Cortex of kidney (tissue), 1 donor: ENCODE measurements at places on chromosomes 3 and 15.

- DNase-seq = no peak
Observed at GRCh38 chr3:113079218-113079961, 88.6 kb downstream of the GTPBP8 start.

DNA sequence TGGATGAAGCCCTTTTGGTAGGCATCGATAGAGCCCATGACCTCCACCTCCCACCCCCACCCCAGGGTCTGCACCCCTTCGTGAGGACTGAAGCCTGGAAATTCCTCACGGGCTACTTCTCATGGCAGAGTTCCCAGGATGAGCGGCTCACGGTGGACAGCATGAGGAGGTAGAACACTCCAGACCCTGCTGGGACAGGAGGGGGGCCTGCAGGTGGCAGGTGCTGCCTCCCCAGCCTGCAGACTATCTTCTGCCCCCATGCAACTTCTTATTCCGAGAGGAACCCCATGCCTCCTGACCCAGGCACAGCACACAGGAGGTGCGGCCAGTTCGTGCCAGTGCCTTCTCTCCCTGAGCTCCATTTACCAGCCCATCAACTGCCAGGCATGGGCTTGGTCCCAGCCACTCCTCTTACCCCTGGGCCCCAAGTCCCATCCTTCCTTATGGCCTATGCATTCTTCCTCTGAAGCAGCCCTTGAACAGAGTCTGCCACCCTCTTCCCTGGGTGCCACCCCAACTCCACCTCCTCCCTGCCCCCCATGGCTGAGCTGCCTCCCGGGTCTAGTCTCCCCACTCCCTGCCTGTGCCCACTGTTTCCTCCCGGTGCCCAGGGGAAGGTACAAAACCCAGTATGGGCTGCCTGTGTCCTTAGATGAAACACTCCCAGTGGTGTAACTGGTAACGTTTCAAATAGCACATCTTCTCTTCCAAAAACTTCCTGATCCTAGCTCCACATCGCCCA, 8.4 kb downstream of the TBC1D21 start:
- no peak for DNase-seq

- DNase-seq = no peak
Observed at GRCh38 chr3:152071924-152072323, 196.8 kb upstream of the MBNL1 start.

DNA sequence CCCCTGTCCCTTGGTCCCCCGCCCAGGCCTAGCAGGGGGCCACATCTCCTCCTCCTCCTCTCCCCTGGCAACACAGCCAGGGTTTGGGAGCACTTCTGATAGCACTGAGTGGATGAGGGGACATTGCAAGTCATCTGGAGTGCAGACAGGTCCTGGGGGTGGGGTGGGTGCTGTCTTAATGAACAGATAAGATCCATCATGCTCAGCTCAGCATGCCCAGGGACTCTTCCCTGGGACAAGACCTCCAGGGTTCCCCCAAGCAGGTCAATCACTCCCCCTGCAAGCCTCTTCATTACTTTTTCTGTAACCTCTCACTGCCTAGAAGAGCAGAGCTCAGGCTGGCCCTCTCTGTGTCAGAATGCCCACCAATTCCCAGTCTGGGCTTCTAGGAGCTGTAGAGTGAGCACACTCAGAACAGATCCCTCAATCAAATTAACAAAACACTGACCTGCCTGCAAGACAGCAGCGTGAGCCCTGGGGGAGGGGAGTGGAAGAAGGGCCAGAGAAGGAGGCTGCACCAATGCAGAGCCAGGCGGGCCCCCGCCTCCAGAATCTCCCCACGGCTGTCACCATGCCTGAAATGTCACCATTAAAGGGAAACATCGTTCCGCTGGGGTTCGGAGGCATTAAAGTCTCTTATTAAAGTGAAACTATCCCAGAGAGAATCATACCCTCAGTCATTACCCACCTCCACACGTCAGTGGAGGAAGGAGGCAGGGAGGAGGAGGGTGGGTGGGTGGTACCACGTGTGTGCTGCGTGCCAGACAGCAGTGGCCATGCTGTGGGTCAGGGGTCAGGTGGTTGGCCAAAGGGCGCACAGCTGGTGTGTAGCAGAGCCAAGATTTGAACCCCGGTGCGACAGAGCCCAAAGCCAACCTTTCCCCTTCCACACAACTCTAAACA, 114.7 kb upstream of the LINGO1 start:
- no peak for DNase-seq

DNA sequence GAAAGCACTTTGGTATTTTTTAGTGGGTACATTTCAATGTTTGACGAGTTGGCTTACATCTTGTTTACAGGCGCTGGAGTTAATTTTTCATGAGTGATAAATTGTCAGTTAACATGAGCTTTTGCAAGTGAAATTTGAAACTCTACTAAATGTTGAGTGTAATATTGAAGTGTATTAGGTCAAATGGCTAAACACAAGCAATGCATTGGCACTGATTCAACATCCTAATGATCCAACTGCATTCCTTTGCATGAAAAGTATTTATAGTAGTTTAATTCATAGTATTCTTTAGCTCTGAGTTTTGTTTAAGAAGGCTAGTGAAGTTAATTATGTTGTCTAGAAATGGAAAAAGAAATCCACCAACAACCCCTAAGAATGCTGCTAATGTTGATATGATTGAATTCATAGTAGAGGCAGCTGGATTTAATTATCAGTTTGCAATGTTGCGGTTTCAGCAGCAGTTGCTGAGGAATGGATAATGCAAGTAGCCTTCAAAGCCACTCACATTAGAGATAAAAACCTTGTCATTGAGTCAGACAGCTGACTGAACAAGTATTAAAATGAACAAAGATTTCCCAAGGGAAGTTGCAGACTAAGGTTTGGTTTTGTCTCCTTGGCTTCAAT, 245.6 kb upstream of the GOLIM4 start:
- no peak for DNase-seq

- no peak for DNase-seq
Observed at GRCh38 chr3:50436114-50436674, 67.2 kb downstream of the CACNA2D2 start.

GRCh38 chr3:143098032-143098764, 21.4 kb upstream of the CHST2 start:
- DNase-seq = no peak

GRCh38 chr3:164550857-164551256, 527.4 kb downstream of the SI start:
- DNase-seq = no peak

GRCh38 chr3:130558366-130558765, 41.4 kb downstream of the COL6A6 start:
- DNase-seq = no peak

- DNase-seq = no peak
Observed at GRCh38 chr3:182486463-182486862, 306.8 kb upstream of the ATP11B start.

GRCh38 chr15:48555241-48555881, 90.1 kb downstream of the FBN1 start:
- DNase-seq = no peak

DNA sequence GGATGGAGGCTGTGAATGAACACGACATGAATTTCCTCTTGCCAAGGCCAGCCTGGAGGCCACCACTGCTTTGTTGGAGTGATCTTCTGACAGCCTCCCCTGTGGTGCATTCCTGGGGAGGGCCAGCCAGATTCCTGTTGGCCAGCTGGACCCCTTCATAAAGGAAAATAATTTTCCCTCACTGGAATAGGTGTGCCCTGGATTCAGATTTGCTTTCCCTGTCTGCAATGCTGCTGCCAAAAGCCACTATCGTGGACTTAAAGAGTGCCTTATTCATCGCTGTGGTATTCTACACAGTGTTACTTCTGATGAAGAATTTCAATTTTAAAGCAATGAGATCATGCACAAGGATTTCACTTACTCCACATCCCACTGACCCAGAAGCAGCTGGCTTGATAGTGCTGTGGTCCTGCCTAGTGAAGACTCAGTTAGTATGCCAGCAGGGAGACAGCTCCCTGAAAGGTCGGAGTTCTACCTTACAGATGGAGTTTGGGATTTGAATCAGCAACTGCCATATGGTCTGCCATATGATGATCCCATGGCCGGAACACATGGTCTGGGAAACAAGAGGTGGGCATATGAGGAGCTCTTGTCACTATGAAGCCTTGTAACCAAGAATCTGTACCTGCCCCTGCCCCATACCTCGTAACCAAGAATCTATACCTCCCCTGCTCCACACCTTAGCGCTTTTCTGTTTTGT, 145.2 kb downstream of the KLF13 start:
- no peak for DNase-seq

GRCh38 chr3:243356-243725, 46.8 kb downstream of the CHL1 start:
- no peak for DNase-seq
